ENCODE measurements at places on chromosomes 5 and 9.

DNA sequence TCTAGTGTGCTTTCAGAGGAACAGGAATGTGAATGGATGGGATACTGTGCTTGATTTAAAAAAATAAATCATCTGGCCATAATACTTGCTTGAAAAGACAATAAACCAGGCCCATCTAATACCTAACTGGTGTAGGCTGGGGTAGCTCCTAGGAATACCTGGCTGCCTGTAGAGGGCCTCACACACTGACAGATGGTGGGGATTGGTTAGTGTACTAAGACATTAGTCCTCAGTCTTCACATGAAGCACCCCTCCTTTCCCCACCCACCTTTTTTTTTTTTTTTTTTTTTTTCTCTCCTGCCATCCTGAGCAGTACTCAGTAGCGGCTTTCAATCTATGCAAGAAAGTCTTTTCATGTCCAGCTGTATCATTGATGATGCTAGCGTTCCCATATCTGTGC, 130.5 kb downstream of the ADGRV1 start:
- DNase-seq, result no peak

GRCh38 chr5:2024986-2025721, 142.4 kb upstream of the IRX4 start:
- no peak for DNase-seq

- no peak for DNase-seq
Measured at GRCh38 chr9:18566121-18566520, 92.2 kb downstream of the ADAMTSL1 start.

DNA sequence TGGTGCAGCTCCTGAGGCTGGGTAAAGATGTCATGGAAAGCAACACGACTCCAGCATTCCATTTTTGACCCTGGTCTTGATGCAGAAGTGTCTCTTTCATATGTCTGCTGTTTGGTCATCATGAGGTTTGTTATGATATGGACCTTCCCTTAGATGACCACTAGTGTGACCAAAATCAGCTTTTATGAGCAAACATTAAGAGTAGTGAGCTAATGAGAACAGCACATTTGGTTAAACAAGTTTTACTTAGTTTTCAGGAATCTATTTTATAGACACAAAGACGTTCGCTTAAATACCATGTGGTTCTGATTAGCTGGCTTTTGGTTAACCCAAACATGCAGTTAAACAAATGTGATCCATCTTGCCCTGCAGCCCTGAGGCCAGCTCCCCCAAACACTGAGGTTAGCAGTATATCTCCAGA, 56.7 kb upstream of the ACTBL2 start:
- no peak for DNase-seq

- no peak for DNase-seq
Measured at GRCh38 chr9:120363697-120364096, 216.3 kb downstream of the CDK5RAP2 start.

GRCh38 chr9:131266266-131267229, 9.8 kb downstream of the FAM78A start:
- DNase-seq, result no peak

GRCh38 chr5:149581192-149581861, at the start of gene ARHGEF37:
Gene ARHGEF37 (plus strand): TSS chr5:149581498. CDS start chr5:149597770, 16,272 bp downstream.
- peak; percentile 92 for DNase-seq

- peak; percentile 30 for DNase-seq
Measured at GRCh38 chr5:39423331-39423751, 1.4 kb downstream of the DAB2 start.

DNA sequence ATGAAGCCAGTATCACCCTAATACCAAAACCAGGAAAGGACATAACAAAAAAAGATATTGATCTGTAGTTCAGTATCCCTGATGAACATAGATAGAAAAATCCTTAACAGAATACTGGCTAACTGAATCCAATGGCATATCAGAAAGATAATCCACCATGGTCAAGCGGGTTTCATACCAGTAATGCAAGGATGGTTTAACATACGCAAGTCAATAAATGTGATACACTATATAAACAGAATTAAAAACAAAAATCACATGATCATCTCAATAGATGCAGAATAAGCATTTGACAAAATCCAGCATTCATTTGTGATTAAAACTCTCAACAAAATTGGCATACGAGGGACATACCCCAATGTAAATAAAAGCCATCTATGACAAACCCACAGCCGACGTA, 110.9 kb downstream of the AOPEP start:
- no peak for DNase-seq

DNA sequence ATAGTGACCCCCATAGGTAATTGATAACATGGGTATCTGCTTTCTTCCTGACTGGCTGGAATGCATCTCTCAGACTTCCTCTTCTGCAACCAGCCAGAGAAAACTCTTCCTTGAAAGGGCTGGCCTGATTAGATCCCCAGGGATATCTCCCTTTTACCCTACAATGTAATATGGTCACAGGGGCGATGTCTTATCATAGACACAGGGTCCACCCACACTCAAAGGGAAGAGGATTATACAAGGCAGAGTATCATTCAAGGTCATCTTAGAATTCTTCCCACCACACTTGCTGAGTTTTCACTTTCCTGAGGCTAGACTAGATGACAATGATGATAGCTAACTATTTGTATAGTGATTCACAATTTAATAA, 33.2 kb downstream of the TTLL11 start:
- DNase-seq, result no peak

GRCh38 chr5:102807878-102808502, 52.9 kb downstream of the PAM start:
- no peak for DNase-seq

- no peak for DNase-seq
Measured at GRCh38 chr9:110257956-110258355, 1.6 kb upstream of the TXN start.

- DNase-seq, result no peak
Measured at GRCh38 chr9:35570709-35571504, 34.2 kb upstream of the TESK1 start.

GRCh38 chr9:37302277-37302676, 120.2 kb upstream of the GRHPR start:
- no peak for DNase-seq

GRCh38 chr9:133609311-133610098, at the start of gene FAM163B:
Gene FAM163B (minus strand): TSS chr9:133609389. CDS start chr9:133580223, 29,166 bp downstream.
- peak; percentile 62 for DNase-seq

- no peak for DNase-seq
Measured at GRCh38 chr5:92313385-92313784, 930.3 kb upstream of the ARRDC3 start.

GRCh38 chr5:168653626-168654025, 74.5 kb upstream of the PANK3 start:
- no peak for DNase-seq

DNA sequence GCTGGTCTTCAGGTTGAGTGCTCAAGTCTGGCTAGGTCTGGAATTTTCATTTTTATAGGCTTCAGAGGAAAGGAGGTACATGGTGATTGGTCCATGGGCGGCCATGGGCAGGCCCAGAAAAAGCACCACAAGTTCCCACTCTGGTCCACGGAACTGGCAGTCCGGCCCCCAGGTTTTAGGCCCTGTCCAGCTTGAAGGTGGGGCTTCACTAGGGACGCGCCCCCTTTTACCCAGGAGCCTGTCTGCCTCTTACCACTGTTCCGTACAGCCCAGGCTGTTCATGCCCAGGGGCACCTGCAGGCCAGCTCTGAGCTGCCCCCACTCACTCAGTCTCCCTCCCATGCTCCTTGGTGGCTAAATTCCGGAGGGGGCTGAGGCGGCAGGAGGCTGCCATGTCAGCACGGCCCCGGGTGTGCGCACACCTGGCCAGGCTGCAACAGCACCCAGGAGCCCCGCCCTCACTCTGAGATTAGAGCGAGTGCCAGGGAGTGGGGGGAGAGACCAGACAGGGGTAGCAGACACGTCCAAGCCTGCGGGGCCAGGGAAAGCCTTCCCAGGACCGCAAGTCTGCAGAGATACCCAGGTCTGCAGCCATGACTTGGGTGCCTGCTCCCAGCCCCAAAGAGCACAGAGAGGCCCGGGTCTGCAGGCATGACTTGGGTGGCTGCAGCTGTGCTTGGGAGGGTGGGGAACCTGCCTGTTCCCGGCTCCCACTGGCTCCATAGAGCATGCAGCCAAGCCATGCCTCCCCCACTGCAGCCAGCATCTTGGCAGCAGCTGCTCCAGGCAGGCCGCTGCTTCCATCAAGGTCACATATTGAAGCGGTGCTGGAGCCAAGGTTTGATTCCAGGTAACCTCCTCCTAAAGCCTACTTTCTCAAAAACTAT, 390.2 kb upstream of the SGCD start:
- no peak for DNase-seq

- peak; percentile 50 for DNase-seq
Measured at GRCh38 chr5:168765551-168766425, 186.6 kb upstream of the PANK3 start.

- DNase-seq, result no peak
Measured at GRCh38 chr5:72588640-72589039, 81.4 kb upstream of the ZNF366 start.

- DNase-seq, result no peak
Measured at GRCh38 chr9:124477648-124478285, 27.5 kb downstream of the ADGRD2 start.

- DNase-seq, result no peak
Measured at GRCh38 chr5:142542906-142543305, 143.0 kb downstream of the FGF1 start.

DNA sequence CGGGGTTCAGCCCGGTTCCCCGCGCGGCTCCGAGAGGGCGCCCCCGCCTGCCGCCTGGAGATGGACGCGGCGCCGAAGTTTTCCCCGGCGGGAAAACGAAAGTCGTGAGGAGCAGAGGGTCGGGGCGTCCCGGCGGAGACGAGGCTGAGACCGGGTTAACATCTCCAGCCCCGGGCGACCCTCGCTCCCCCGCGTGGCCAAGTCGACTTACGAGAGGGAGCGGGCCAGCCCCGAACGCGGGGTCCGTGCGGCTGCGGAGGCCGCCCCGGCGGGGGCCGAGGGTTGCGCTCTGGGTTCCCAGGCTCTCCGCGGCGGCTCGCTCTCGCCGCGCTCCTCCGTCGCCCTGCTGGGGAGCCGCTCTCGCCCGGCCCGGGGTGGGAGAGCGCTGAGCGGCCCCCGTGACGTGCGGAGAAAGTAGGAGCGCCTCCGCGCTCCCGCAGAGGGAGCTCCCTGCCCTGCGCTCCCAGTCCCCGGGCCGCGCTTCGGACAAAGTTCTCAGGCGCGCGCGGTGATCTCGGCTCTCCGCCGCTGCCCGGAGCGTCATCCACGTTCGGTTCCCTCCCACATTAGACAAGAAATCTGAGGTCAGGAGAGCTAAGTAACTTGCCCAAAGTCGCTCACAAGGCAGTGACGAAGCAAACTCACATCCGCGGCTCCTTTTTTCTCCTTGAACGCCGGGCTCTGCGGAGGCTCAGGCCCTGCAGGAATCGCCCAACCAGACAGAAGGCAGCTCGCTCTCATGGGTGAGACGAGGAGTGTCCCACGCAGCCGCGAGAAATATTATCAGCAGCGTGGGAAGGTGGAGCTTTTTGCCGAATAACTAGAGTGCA, 1.2 kb upstream of the GCNT4 start:
- DNase-seq, result peak; percentile 61

- no peak for DNase-seq
Measured at GRCh38 chr9:107669422-107669821, 179.9 kb upstream of the KLF4 start.

GRCh38 chr5:74549384-74549783, 91.1 kb downstream of the ENC1 start:
- no peak for DNase-seq

- DNase-seq, result no peak
Measured at GRCh38 chr5:75279321-75279720, 42.6 kb upstream of the ANKRD31 start.

GRCh38 chr9:87725900-87726709, at the start of gene CTSL:
Gene CTSL (plus strand): TSS chr9:87726119. CDS start chr9:87727604, 1,485 bp downstream.
- DNase-seq, result peak; percentile 96

GRCh38 chr9:126123927-126124326, 202.7 kb upstream of the MVB12B start:
- no peak for DNase-seq

- DNase-seq, result no peak
Measured at GRCh38 chr5:143837306-143837848, 25.4 kb downstream of the HMHB1 start.

DNA sequence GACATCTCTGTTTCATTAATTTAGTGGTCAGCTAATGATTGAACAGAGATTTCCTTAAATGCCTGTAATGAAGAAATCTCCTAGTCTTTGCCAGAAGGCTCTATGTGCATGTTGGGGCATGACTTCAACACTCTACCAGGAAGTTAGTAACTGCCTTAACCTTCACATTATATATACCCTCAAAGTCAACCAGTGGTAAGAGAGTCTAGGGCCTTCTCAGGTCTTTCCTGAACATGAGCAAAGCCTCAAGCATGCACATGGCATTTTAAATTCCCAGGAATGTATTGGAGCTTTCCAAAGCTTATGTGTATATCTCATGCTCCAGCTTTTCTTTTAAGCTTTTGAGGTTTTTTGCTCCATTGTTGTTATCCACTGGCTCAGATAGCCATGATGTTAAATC, 388.3 kb downstream of the ARRDC3 start:
- no peak for DNase-seq

- no peak for DNase-seq
Measured at GRCh38 chr5:115838885-115839518, 2.4 kb downstream of the ATG12 start.

GRCh38 chr5:176658817-176659511, 11.7 kb downstream of the TSPAN17 start:
- no peak for DNase-seq

- DNase-seq, result no peak
Measured at GRCh38 chr9:81037889-81038288, 651.5 kb downstream of the TLE1 start.

Measured in left cardiac atrium (tissue), 4 donors.